ENCODE measurements at places on chromosomes 2 and 18.

DNA sequence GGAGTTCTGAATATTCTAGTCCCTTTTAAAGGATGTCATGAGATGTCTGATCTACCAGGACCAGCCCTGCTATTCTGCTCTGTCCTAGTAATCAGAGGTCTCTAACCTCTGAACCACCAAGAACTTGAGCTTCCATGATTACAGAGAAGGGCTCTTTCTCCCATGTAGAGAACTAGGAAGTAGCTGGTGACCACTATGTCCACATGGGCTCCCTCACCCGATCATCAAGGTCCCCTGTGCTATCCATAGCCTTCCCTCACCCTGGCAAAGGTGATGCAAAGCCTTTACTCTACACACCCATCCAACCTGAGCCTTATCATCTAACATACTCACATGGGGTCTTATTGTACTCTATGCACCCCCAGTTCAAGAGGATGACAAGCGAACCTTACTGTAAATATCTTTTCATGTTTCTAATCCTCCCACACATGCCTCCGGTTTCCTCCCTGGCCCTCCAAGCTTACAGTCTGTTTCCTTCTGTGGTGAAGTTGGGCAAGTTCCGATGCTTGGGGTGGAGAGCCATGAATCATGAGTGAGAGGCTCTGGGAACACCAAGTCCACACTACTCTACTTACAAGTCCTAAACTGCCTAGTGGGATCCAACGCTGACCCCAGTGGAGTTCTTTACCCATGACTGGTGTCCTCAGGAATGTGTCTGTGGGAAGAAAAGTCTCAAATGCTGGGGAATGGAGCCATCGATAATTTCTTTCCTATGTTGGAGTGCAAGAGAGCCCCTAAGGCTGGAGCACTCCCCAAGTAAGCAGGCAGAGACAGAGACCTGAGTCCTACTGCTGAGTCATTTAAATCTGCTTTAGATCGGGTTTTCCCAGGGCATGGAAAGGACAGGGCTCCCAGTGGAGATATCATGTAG, 73.3 kb upstream of the KLF7 start:
- no peak for DNase-seq

- no peak for DNase-seq
Measured at GRCh38 chr2:224638301-224638823, 53.2 kb upstream of the CUL3 start.

GRCh38 chr18:3966642-3967358, 488.3 kb downstream of the DLGAP1 start:
- no peak for DNase-seq

GRCh38 chr2:100818003-100818605, 1.8 kb upstream of the NPAS2 start:
- DNase-seq = no peak

DNA sequence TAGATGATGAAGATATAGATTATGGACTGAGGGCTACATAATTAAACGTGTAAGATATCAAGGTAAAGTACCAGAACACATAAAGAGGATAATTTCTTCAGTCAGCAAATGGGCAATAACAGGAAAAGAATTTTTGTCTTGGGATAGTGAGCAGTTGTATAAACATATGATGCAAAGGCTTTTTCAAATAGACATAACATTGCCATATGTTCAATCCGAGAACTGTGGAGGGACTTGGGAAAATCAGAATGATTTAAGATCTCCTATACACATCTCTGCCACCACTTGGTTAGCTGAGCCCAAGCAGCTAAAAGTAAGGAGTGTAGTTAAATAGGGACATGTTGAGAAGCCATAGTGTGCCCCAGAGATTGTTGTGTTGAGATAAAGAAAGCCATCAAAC, 287.6 kb upstream of the ZNF521 start:
- DNase-seq = no peak

DNA sequence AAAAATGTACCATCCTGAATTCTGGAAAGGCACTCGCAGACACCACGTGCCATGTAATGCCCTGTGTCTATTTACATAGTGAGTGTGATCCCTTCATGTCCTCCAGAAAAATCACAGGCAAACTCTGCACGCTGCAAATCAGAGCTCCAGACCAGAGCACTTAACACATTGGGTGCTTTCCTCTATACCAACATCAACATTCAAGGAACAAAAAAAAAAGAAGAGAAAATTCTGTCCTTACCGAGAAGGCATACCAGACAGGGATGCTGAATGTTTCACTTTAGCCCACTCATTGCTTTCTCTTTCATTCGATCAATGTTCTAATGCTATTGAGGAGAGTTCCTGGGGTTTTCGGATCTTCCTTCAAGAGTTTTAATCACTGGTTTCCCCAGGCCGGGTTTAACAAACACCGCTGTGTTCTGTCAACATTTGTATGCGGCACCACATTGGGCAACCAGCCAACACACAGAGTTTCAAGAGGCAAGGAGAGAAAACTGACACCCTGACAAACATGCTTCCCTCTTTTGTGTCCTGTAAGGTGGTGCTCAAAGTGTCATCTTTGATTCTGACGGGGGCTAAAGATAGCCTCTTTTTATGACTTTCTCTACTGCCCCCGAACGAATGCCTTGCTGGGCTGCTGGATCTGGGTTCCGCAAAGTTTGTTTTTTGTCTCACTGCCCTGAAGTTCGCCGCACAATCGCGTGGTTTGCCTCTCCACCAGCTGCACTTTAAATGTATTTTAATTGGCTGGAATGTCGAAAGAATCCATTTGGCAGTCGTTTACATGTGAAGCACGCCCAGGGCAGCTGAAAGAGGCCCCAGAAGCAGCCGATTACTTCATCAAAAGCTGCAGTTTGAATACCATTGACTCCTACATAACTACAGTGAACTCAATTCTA, 106.4 kb upstream of the NCKAP5 start:
- DNase-seq = no peak

- no peak for DNase-seq
Measured at GRCh38 chr2:101763496-101764333, 66.2 kb downstream of the MAP4K4 start.

DNA sequence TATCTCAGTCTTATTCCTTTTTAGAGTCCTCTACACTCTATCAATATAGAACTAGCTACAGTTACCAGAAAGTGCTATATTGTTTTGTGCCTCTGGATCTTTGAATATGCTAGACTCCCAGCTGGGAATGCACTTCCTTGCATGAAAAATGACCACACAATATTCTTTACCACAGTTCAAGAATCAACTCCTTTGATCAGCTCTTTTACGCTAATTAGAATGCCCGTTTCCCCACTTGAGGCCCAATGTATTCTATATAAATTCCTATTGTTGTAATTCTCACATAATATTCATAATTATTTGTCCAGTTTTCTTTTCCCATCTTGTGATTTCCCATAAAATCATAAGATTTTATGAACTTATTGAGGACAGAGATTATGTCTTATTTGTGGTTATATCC, 142.2 kb downstream of the UBE2E3 start:
- no peak for DNase-seq

DNA sequence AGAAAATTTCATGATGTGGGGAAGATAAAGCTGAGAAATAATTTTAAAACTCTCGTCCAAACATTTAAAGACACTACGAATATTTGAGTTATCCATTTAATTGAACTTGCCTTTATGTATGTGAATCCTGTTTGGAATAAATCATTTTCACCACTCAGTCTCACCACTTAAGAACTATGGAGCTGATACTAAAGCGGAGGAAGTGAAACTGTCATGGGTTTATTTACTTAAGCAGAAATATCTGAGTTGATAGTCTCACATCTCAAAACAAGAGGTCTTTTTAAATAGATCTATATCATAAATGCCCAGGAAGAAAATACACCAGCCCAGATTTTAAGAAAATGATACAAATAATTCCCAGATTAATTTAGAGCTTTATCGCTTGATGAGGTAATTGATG, 532.4 kb downstream of the ZNF804A start:
- no peak for DNase-seq
